ENCODE measurements at places on chromosomes 16 and 17. TPM values are rescaled to one million over a fixed set of nuclear protein-coding genes. Genes with fewer than 3 reads are reported as not detected.

RILP gene
- 9.4 TPM for total RNA-seq

VPS35 gene
- 102 TPM for total RNA-seq

GRCh38 chr17:1563786-1564613 is 1.4 kb upstream of the PITPNA start:
- no peak for DNase-seq

GRCh38 chr16:80803339-80804055 is 901 bp downstream of the CDYL2 start:
- peak; percentile 36 for DNase-seq

DNA sequence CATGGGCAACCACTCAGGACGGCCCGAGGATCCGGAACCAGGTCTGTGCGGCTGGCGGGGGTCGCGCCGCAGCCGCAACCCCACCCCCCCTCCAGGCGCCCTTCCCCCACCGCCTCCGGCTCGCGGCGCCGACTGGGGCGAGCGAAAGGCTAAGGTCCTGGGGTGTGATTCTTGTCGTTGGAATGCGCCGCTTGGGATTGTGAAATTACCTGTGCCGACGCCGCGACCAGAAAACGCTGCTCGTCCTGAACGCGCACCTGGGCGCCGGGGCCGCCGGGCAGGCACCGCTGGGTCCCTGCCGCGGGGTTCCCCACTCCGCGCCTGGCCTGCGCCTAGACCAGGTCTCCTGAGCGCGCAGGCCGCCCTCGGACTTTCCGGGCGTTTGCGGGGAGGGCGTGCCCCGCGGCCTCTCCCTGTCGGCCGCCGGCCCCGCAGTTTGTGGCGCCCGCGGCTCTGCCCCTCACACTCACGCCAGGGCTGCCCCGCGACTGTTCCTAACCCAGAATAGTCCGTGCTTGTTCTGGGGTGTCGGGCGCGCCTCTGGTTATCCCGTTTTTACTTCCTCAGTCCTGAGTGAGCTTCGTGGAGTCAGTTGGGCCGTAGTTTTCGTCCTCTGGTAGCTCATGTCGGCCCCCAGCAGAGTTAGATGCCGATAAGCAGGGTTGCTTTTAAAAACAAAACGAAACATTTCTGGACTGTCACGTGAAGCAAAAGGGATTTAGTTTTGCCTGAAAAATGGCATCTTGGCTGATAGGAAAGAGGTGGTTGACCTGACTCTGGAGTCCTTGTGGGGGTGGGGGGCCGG is 147.2 kb downstream of the SPECC1 start:
- peak; percentile 11 for DNase-seq
